Fibroblast of skin of scalp (primary cell): ENCODE measurements at places on chromosomes 6 and 20.

DNA sequence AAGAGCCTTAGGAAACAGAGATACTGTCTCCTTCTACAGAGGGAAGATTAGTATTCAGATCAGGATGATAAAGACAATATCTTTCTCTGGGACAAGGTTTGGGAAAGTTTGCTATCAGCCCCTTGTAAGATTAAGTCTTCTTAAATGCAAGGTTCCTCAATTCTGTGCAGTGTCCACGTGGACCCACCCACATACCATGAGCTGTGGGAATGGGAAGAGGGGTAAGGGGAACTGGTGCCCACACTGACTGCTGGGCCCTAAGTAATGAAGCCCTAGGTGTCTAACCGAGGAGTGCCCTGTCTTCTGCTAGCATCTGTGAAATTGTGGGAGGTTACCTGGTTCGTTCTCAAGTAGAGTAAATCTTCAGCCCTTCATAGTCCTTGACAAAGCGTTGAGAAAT is 5.8 kb upstream of the SSTR4 start:
- no peak for DNase-seq

- no peak for DNase-seq
These were observed 18.9 kb downstream of the NCOA7 start for GRCh38 chr6:125809570-125810170.

GRCh38 chr6:16602035-16602434 is 159.2 kb downstream of the ATXN1 start:
- no peak for DNase-seq

DNA sequence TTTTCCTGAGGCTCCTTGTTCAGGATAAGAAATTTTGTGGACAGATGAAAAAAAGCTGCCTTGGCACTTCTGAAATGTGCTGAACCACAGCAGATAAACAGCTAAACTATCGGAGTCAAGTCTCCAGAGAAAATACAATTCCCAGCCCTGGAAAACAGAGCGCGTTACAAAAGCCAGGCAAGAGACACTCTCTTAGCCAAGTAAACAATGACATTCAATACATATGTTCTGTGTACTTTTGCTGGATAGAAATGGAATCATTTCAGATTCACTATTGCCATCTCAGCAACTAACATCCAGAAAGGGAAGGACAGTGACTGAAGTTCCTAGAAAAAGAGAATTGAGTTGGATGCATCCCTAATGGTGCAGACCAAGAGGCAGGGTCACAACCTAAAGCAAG is 196.8 kb upstream of the NRSN1 start:
- DNase-seq: no peak

- no peak for DNase-seq
These were observed 53.5 kb upstream of the CCN2 start for GRCh38 chr6:132004668-132005067.
